ENCODE measurements at places on chromosomes 2 and 18.
A peak's percentile ranks its signal among the peaks of the same experiment; 100 is the strongest.

- no peak for DNase-seq
Observed at GRCh38 chr2:38390947-38391346, 13.9 kb upstream of the ATL2 start.

- DNase-seq, result no peak
Observed at GRCh38 chr2:240459401-240460252, 24.2 kb downstream of the GPC1 start.

DNA sequence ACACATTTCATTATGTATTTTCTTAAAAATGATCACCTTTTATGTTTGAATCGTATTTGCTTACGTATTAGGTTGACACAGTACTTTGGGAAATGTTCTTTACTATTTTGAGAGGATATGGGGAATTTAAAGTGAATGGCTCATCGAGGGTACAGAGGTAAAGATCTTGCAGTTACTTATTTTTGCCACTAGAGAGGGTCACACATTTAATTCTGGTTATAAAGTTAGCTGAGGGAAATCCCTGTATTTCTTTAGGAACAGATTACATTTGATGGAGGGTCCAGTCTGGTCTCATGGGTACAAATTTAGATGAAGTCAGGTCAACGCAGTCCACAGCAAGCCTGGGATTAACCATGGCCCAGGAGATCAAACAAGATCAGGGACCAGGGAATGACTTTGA is 24.5 kb downstream of the DYNC2LI1 start:
- no peak for DNase-seq

- no peak for DNase-seq
Observed at GRCh38 chr18:79640064-79640672, 39.4 kb upstream of the CTDP1 start.

- peak; percentile 39 for DNase-seq
Observed at GRCh38 chr2:197078535-197078934, 152.0 kb upstream of the PGAP1 start.

- no peak for DNase-seq
Observed at GRCh38 chr2:111909079-111909478, 10.7 kb downstream of the MERTK start.

DNA sequence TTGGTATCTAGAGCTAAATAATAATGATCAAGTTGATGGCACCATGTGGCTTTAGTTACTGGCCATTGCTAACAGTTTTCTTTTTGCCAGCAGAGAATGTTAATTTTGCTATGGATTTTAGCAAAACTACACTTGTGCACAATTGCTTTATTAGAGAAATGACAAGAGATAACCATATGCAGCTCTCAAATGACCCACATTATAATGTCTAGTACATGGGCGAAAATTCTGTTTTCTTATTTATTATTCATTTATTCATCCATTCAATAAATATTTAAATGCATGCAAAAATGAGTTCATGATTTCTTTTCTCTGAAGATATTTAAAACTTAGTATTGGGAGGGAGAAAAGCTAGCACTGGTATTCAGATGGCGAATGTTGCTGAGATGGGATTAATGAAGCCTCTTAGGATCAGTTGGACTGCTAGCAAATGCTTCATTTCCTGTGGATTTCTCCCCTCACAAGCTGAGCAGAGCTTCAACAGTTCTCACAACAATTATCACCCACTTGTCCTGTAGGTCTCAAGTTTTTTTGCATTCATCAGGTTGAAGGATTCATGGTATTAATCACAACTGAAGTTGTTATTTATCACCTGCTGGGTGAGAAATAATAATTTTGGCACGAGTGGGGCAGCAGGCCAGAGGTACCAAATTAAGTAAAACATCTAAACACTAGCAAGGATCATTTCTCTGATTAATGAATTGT is 95.2 kb downstream of the MTX2 start:
- no peak for DNase-seq

DNA sequence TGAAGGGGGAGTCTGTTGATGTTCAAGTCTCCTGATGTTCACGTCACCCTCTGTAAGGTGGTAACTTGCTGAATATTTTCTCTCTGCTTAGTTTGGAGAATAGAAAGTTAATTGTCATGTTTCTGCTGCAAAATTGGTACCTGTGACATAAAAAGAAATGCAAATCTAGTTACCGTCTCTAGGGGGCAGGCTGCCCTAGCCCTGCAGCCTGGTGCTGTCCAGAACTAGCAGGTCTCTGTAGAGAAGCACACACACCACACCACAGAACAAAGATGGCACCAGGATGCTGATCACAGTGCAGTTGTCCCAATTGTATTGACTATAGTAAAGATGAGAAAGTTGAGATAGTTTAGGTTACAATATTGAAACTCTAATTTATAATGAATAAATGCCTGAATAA is 47.0 kb downstream of the SLC9A4 start:
- DNase-seq, result no peak

DNA sequence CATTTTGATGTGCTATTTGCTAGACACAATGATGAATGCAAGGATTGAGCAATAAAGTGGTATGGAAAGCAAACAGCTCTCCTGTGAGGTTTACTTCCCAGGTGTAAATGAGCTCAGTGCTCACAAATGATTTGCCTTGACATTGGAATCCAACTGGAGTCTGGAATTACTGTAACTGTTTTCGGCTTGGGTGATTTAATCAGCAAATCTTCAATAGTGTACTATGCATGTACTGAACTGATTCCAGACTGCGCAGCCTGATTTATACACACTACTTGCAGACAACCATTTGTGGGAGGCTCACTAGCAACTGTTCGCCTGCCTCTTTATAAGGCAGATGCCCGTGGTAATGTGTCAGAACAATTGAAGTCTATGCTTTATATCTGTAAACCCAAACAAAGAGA is 27.9 kb upstream of the SOX11 start:
- DNase-seq, result no peak

GRCh38 chr2:48129293-48129950 is 223.1 kb upstream of the FBXO11 start:
- peak; percentile 90 for DNase-seq

GRCh38 chr2:115584507-115584906 is 1142.1 kb downstream of the DPP10 start:
- no peak for DNase-seq

GRCh38 chr2:69279931-69280681 is 106.9 kb downstream of the GFPT1 start:
- DNase-seq, result no peak

DNA sequence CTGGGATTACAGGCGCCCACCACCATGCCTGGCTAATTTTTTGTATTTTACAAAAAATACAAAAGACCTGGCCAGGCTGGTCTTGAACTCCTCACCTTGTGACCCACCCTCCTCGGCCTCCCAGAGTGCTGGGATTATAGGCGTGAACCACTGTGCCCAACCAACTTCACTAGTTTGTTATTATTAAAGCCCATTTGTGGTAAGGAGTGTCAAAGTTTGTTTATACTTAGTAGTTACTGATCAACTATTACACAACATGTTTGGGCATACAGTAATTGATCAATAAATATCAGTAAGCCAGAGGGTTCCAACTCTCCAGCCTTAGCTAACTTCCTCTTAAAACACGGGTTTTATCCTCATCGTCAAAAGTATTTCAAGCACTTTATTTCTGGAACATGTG is 67.5 kb upstream of the ZNG1B start:
- DNase-seq, result no peak

GRCh38 chr2:168602846-168603401 is 146.9 kb downstream of the CERS6 start:
- no peak for DNase-seq

- peak; percentile 32 for DNase-seq
Observed at GRCh38 chr2:202815548-202816360, 55.8 kb downstream of the ICA1L start.

- no peak for DNase-seq
Observed at GRCh38 chr2:241200822-241201395, 12.4 kb downstream of the ANO7 start.

DNA sequence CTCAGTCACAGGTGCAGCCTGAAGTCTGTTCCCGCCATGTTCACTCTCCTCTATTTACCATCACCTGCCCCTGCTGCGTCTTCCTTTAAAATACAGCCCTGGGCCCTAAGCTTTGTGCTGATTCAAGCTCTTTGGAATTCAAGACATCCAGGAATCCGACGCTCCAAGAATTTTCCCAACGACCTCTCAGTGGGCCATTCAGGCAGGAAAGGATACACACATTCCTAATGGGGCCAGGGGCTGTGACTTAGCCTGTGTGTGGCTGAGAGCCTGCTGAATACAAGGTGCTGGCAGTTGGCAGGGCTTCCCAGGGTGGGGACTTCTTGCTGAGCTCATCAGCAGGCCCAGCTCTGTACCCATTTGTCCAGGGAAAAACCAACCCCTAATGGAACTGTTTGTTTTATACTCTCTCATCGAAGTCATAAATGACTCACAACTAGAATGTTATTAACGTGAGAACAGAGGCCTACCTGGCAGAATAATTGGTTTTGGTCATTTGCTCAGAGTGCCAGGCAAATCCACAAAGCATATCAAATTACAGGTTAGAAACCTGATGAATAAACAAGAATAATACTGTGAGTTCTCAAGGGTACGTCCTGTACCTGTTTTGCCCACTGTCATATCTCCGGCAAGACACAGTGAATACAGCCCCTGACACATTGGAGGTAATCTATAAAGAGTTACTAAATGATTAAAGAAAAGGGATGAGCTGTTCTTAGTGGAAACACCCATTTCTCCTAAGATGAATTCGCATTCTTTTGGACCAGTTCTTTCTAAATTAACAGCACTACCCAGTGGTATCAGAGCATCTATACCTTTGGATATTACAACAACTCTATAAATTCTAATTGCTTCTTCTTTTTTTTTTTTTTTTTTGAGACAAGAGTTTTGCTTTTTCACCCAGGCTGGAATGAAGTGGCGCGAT is 12.6 kb upstream of the KCMF1 start:
- peak; percentile 98 for DNase-seq

- DNase-seq, result no peak
Observed at GRCh38 chr18:79250301-79250981, 145.3 kb upstream of the NFATC1 start.

DNA sequence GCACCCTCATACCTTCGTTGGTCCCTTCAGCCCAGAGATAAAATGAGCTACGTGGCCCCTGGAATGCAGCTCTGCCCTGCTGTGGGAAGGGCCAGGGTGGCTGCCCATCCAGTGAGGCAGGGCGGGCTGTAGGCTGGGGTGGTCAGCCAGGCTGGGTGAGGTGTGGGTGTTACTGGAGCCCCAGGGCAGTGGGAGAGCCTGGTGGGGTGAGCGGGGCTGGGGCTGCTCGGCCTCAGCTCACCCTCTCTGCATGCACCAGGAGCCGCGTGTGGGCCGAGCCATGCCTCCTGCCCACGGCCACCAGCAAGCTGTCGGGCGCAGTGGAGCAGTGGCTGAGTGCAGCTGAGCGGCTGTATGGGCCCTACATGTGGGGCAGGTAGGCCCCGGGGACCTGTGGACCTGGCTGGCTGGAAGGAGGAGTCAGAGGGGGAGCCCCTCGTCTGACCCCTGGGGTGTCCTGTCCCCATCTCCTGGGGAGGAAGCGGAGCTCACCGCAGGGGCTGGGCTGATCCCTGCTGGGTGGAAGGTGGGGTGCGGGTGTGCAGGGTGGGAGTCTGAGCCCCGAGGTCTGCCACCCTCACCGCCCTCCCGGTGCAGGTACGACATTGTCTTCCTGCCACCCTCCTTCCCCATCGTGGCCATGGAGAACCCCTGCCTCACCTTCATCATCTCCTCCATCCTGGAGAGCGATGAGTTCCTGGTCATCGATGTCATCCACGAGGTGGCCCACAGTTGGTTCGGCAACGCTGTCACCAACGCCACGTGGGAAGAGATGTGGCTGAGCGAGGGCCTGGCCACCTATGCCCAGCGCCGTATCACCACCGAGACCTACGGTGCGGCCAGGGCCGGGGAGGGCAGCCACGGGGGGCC is 5.5 kb downstream of the RNPEPL1 start:
- no peak for DNase-seq

DNA sequence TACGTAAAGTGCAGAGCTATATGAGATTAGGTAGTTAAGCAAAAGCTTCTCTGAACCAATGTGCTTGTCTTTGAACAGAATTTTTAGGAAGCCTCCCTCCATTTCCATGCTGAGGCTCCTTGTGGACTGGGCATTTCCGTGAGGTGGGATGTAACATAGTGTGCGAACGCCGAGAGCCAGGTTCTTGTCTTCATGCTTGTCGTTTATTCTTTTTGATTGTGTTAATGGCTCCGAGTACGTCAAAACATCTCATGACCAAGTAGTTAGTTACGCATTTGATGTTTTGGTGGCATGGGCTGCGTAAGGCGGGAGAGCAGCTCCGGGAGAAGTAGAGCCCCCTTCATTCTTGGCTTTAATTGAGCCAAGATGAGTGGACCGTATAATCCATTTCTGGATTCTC is 32.9 kb downstream of the DGKD start:
- DNase-seq, result no peak

DNA sequence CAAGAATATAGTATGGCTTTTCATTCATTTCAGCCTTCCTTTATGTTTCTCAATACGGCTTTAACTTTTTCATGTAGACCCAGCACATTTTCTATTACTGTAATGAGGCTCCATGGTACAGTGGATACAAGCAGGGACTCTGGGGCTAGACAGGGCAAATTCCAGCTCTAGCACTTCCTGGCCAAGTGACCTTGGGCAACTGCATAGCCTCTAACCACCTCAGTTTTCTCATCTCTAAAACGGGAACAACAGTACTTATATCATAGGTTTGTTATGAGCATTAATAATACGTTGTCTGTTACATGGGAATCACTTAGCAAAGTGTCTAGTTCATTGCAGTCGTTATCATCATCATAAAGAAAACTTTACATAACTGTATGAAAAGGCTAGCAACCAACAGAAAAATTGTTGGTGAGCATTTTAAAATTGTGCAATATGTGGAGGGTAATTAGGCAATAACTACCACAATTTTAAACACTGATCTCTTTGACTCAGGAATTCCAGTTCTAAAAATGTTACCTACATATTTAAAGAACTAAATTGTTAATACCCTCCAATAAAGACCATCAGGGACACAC is 13.7 kb upstream of the RMDN2 start:
- no peak for DNase-seq

Data from fibroblast of skin of back (primary cell).